Upper lobe of left lung (tissue), 6 donors: ENCODE measurements at places on chromosomes 2 and 18. TPM values are rescaled to one million over a fixed set of nuclear protein-coding genes. Genes with fewer than 3 reads are reported as not detected.
A peak's percentile ranks its signal among the peaks of the same experiment; 100 is the strongest.

DNA sequence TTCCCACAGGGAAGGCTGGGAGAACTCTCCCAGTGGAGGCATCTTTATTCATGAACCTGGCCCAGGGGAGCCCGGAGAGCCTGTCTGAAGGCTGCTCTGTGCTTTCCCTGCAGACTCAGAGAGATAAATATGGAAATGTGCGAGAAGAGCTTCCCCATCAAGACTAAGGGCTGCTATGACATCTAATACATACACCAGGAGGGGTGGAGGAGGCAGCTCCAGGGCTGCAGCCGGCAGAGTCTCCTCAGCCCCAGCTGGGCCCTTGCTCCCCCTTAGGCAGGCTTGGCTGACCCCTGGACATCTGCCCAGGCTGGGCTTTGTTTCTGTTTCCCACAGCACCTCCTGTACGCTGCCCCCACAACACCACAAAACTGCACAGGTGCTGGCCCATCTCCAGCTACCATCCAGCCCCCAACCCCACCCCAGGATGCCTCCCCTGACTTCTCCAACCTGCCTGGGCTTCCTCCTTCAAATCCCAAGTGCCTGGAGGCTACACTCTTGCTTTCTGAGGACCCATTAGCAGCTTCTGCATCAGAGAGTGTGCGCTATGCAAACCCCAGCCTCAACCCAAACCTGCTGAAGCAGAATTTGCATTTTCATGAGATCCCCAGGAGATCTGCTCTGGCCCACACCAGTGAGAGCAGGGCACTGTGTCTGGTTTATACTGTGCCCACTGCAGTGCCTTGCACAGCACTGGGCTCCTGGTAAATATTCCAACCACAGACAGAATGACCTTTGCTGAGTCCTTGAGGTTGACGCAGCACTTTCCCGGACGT is 96.8 kb downstream of the VSNL1 start:
- no peak overlapping the region for H3K4me3 ChIP-seq
- H3K27ac ChIP-seq: no peak overlapping the region
- no peaks in the 10 kb centered on the region for H3K27me3 ChIP-seq
- H3K36me3 ChIP-seq: no peaks in the 10 kb centered on the region
- no peaks in the 10 kb centered on the region for H3K4me1 ChIP-seq

Gene ABCG5
- total RNA-seq: not detected

- no peaks in the 10 kb centered on the region for H3K36me3 ChIP-seq
- no peaks in the 10 kb centered on the region for H3K4me1 ChIP-seq
- H3K4me3 ChIP-seq: no peak overlapping the region
- no peaks in the 10 kb centered on the region for H3K27me3 ChIP-seq
These were observed 2.0 kb downstream of the SLC14A2 start for GRCh38 chr18:45617284-45617683.

GRCh38 chr2:205699515-205700289 is 17.4 kb downstream of the NRP2 start:
- H3K27me3 ChIP-seq: no peaks in the 10 kb centered on the region
- H3K36me3 ChIP-seq: peaks cover 7% of the 10 kb centered on the region
- peaks cover 47% of the 10 kb centered on the region for H3K4me1 ChIP-seq
- peak overlapping the region; percentile 56 for H3K27ac ChIP-seq
- DNase-seq: no peak
- no peak overlapping the region for H3K4me3 ChIP-seq

Gene SERPINB2
- total RNA-seq: 0.61 TPM

Gene CD207
- total RNA-seq: 0.74 TPM

Gene LINC00305
- not detected for total RNA-seq

Gene MLPH
- 539 TPM for total RNA-seq

DNA sequence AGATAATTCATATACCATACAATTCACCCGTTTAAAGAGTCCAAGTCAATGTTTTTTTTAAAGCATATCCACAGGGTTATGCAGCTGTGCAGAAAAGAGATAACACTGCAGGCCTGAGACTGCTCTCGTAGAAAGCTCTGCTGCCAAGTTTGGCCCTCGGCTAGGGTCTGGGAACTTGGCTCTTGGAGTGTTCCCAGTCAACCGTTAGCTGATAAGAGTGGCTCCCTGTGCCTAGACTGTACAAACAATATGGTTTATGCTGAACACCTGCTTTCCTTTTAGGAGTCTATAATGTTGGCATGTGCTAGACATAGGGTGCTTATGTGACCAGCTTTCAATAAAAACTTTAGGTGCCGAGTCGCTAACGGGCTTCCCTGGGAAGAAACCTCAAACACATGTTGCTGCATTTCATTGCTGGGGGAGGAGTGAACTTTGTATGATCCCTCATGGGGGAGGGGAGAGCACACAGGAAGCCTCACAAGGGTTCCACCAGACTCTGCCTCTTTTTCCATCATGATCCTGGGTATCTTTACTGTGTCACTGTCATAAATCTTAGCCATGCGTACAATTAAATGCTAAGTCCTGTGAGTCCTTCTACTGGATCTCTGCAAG is 34.7 kb downstream of the RFX8 start:
- H3K27ac ChIP-seq: no peak overlapping the region
- no peaks in the 10 kb centered on the region for H3K27me3 ChIP-seq
- H3K36me3 ChIP-seq: no peaks in the 10 kb centered on the region
- H3K4me3 ChIP-seq: no peak overlapping the region
- no peaks in the 10 kb centered on the region for H3K4me1 ChIP-seq

Gene HRH4
- total RNA-seq: 1.1 TPM

Gene RND3
- 40.0 TPM for total RNA-seq

DNA sequence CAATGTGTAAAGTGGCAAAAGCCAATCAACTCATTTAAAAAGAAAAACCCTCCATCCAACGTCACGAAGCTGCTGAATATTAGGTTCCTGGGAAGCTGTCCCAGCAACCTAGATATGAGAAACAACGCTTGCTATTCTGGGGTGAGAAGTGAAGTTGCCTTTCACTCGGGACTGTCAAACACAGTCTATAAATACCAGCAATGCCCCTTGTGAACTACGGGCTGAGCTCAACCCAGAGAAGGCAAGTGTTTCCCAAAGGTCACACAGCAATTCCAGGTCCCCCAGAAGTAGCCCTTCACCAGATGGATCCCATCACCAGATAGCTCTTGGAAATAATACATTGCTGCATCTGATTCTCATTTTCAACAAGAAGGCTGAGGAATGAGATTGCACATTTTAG is 67.9 kb downstream of the BCL11A start:
- H3K27me3 ChIP-seq: no peaks in the 10 kb centered on the region
- no peaks in the 10 kb centered on the region for H3K36me3 ChIP-seq
- no peak overlapping the region for H3K4me3 ChIP-seq
- no peaks in the 10 kb centered on the region for H3K4me1 ChIP-seq
- H3K27ac ChIP-seq: no peak overlapping the region

DNA sequence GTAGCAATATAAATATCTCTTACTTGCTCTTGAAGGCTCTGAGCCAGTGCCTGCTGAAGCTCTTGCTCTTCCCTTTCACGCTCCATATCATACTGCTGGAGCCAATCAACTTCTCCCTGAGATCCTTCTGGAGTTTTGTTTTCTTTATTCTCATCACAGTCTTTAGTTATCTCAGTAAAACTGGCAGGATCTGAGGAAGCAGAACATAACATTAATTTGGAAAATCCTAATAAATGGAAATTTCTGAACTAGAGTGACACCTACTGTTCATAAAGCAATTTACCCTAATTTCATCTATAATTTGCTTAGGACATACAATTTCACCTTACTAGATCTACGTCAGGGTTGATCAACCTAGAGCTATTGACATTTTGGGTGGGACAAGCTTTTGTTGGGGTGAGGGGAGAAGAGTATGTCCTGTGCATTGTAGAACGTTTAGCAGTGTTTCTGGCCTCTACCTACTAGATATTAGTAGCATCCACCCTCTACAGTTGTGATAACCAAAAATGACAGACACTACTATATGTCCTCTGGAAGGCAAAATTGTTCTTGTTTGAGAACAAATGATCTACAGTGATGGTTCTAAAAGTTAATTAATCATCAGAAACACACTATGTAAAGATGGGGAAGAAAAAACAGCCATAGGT is 47.2 kb downstream of the VIL1 start:
- DNase-seq: no peak
- H3K27me3 ChIP-seq: no peaks in the 10 kb centered on the region
- peaks cover 9% of the 10 kb centered on the region for H3K36me3 ChIP-seq

DNA sequence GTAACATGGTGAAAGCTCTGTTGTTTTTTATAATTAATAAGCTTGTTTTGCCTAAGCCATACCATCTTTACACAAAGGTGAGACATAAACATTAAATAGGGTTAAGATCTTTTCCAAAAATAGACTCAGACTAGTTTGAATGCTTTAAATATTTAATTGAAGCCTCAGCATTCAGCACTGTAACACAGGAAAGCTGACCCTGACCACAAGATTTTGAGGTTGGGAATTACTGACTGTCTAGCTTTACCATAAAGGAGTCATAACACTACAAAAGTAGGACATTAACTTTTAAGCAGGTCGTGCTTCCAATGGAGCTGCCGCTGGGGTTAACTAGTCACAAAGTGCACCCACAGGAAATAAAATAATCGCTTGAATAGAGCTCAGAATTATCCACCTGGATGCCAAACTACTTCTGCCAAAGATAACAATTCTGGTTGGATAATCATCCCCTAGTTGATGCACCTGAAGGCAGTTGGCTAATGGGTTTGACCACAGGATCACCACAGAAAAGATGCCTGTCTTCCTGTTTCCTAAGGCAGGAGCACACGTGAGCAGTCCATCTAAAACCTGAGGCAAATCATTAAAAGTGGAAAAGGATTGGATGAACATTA is 106.2 kb downstream of the COBLL1 start:
- no peak overlapping the region for H3K4me3 ChIP-seq
- DNase-seq: no peak
- H3K36me3 ChIP-seq: no peaks in the 10 kb centered on the region

GRCh38 chr2:140567734-140568133 is 1563.1 kb downstream of the LRP1B start:
- H3K27ac ChIP-seq: no peak overlapping the region
- no peaks in the 10 kb centered on the region for H3K36me3 ChIP-seq
- no peak for DNase-seq
- H3K4me1 ChIP-seq: no peaks in the 10 kb centered on the region

DNA sequence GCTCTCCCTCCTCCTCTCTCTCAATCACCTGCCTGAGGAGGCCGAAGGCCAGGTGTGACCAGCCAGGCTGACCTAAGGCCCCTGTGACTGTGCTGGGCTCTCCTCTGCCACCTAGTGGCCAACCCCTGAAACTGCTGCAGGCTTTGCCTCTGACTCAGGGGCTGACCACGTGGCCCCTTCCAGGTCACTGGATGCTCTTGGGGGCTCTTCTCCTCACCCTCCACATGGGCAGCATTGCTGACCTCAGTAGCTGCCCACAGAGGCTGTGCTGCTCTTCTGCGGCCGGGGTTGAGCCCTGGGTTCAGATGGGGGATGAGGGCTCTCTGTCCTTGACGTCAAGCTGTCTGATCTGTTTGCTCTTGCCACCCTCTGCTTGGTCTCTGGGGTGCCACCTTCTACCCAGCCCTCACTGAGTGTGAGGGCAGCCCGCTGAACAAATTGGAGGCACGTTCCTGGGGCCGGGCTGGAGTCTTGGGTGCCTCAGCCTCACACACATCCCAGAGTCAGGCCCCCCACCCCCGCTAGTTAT is 122.7 kb downstream of the TWIST2 start:
- no peaks in the 10 kb centered on the region for H3K36me3 ChIP-seq
- no peak overlapping the region for H3K27ac ChIP-seq
- no peaks in the 10 kb centered on the region for H3K27me3 ChIP-seq
- no peaks in the 10 kb centered on the region for H3K4me1 ChIP-seq

DNA sequence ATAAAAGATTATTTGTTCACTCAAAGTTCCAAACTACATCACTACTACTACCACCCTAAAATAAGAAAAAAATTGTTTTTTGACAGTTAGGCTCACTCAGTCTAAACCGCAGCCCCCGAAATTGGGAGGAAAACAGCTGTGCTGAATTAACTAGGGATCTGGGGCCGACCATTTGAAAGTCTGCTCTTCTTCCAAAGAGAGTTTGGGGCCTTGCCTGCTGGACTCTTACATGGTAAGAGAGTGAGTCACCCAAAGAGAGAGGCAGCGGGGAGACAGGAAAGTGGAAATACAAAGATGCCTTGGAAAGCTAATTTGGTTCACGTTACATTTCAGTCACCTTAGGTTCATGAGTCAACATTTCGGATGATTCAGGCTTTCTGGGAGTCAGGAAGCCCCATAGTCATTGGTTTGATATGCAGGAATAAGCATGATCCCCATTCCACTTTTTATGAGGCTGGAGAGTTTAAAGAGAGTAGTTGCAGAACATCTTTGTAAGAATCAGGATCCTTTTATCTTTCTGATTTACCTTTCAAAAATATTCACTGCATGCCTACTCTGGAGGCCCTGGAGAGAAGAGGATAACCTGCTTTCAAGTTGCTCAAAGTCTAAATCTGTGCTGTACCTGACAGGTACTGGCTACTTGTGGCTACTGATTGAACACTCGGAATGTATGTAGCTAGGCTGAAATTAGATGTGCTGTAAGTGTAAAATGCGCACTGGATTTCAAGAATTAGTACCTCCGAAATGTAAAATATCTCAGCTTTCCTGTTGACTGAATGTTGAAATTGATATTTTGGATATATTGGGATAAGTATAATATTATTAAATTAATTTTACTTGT is 995 bp upstream of the RTN4 start:
- peak overlapping the region; percentile 92 for H3K4me3 ChIP-seq
- H3K4me1 ChIP-seq: peaks cover 32% of the 10 kb centered on the region
- H3K27me3 ChIP-seq: no peaks in the 10 kb centered on the region
- H3K36me3 ChIP-seq: no peaks in the 10 kb centered on the region

Gene ACMSD
- total RNA-seq: not detected
